ENCODE measurements at places on chromosomes 7 and 10.

- no peak for DNase-seq
Observed at GRCh38 chr7:37642028-37642540, 41.5 kb upstream of the GPR141 start.

- peak; percentile 45 for DNase-seq
Observed at GRCh38 chr7:129110258-129110981, 34.1 kb upstream of the TSPAN33 start.

- no peak for DNase-seq
Observed at GRCh38 chr10:124015991-124016390, 77.4 kb downstream of the CHST15 start.

DNA sequence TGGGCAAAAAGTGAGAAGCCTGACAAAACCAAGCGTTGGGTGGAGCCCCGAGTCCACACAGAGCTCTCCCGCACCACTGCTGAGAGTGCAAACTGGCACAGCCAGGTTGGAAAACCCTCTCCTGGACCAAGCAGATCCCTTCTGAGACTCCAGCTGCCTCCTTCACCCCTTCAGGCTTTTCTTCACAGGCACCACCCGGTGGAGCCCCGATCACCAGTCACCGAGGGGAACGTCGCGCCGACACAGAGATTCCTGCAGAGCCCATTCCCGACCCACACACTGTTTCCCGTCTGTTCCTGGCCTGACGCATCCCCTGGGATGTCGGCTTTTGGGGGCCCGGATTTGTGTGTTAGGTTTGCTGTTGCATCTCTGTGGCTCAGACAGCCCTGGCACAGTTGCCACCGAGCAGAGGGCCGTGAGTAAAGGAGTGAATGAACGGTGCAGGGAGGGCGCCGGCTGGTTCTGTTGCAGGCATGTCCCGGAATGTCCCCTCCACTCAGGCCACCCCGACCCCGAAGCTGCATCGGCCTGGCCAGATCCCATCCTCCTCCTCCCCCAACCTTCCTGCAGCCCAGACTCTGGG, 51.0 kb upstream of the INPP5A start:
- no peak for DNase-seq

DNA sequence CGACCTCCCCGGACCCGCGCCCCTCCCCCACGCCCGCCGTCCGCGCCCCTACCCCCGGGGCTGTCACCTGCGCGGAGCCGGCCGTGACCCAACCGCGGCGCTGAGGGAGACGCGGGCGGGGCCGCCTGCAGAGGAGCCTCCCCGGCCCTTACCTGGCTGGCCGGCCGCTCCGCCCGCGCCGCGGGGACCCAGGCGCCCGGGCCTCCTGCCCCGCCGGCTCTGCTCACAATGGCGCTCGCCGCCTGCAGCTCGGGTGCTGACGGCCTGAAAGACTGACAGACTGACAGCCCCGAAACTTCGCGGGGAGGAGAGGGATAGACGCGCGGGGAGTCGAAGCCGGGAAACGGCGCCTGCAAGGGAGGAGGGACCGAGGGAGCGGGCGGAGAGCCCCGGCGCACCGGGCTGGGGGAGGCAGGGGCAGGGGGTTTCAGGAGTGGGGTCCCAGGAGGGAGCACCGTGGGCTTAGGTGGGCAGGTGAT, 393 bp downstream of the ZNF467 start:
- DNase-seq = no peak

- DNase-seq = no peak
Observed at GRCh38 chr7:134712196-134712595, 65.5 kb downstream of the BPGM start.

- DNase-seq = no peak
Observed at GRCh38 chr7:135644154-135644553, 18.2 kb upstream of the STMP1 start.

- no peak for DNase-seq
Observed at GRCh38 chr7:151087245-151088018, 1.2 kb downstream of the AGAP3 start.

DNA sequence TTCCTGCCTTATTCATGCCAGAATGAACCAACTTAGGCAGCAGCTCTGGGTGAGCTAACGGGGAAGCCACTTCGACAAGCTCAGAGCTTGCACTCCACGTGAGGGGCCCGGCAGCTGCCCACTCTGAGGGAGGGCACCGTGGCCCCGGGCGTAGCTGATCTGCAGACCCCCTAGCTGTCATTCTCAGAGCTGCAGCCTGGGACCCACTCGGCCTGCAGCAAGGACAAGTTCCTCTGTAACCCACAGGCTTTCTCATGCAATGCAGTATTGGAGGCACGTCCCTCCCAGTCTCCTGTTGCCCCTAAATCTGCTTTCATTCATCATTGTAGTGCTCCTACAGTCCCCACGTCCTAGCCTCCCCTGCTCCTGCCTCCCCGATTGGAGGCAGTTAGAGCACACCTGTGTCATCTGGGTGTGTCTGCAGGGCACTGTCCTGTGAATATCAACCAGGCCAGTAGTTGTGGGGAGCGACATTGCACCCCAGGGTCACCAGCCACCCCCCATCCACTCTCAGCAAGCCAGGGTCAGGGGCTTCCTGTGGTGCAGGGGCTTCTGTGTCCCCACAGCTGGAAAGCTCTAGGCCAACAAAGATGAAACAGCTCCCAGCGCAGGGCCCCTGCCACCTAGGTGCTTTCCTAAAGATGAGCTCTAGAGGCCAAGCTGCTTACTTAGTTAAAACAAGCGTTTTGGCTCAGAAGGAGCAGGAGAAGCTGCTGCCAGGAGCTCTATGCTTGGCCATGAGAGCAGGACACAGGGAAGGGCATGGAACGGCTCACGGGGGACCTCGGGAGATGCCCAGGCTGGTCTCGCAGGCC, 333.6 kb downstream of the ADARB2 start:
- no peak for DNase-seq
